ENCODE measurements at places on chromosomes 4 and X.

DNA sequence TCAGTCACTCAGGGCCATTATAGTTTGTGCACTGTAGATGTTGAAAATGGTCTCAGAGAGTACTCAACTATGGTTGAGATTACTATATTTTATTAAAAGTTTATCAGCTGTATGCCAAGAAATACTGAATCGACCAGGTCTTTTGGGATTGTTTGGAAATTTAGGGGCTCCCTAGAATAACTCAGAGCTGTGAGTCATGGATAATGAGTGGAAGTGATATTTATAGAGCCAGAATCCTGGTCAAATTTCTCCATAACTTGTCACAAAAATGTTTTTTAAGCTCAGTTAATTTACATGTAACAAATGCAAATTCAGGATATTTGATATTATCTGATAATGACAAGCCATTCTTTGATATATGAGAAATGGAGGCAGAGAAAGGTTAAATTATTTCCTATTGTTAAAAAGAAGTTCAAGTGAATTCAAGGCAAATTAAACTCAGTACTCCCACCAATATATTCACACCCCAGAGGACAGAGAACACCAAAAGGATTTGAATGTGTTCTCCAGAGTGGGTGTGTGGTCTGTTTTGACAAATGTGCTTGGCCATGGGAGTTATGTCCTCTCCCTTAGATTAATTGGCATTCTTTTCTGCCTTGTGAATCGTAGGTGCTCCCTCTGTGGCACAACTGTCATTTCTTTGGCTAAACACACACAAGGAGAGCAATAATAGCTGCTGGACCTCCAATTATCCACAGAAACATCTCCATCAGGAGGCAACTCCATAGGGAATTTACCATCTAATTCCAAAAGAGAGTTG lies 37.7 kb downstream of the ARHGAP24 start:
- DNase-seq: no peak

DNA sequence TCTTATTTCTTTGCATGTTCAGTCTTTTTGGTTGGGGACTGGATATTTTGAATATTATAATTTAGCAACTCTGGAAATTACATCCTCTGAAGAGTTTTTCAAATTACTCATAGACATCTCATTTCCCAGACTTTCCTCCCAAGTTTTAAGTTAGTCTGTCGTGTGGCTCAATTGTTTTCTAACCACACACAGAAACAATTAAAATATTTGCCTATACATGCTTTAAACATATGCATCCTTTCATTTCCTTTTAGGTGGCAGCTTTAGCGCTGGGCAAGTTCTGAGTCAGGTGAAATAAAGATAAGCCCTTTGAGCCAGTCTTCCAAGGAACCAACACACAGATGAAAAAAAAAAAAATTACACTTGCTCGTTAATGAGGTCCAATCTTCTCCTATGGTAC lies 307.0 kb upstream of the SPOCK3 start:
- DNase-seq: no peak

- no peak for DNase-seq
Measured at GRCh38 chrX:96705905-96706304, 21.3 kb downstream of the DIAPH2 start.

DNA sequence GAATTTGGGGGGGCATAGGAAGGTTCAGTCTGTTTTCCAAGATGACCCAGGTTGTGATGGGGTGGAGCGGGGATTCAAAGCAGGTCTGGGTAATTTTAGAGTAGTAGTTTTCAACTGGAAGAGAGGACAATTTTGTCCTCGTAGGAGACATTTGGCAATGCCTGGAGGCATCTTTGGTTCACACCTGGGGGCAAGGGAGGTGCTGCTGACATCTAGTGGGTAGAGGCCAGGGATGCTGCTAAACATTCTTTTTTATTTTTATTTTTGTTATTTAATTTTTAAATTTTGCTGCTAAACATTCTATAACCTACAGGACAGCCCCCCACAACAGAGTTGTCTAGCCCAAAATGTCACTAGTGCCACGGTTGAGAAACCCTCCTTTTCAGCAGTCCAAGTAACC lies 1.9 kb downstream of the RAB9A start:
- DNase-seq: no peak

DNA sequence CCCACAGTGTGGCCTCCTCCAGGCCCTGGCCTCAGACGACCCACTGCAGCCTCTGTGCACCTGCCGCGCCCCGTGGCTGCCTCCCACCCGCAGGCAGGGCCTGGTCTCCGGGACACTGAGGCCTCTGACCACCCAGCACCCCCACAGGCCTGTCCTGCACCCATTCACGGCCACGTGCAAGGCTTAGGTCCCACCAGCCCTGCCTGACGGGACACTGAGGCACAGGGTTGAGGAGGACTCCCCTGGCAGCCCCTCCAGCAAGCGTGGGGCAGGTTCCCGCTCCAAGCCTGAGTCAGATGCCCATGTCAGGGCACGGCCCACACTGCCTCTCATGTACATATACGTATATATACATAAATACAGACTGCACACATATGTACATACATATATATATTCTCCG lies 23.5 kb downstream of the NELFA start:
- no peak for DNase-seq

DNA sequence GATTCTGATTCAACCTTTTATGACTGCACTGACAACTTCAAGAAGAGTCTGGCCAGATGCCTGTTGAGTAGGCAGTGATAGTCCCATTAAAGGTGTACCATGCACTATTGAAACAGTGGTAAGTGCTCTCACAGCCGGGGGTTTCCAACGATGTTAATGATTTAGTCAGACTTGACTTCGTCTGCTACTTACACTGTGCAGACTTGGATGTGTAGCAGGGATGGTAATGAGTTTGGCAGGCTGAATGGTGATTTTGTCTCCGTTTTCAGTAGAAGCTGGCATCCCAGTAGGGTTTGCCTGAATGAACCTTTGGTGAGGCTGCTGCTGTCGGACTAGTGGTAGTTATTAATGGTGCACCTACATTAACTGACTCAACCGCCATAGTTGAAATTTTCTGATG lies 52.0 kb upstream of the TMSB15B start:
- no peak for DNase-seq

- DNase-seq: no peak
Measured at GRCh38 chr4:56128213-56128612, 179.5 kb downstream of the CEP135 start.

- DNase-seq: no peak
Measured at GRCh38 chr4:6354119-6354518, 84.5 kb downstream of the WFS1 start.

DNA sequence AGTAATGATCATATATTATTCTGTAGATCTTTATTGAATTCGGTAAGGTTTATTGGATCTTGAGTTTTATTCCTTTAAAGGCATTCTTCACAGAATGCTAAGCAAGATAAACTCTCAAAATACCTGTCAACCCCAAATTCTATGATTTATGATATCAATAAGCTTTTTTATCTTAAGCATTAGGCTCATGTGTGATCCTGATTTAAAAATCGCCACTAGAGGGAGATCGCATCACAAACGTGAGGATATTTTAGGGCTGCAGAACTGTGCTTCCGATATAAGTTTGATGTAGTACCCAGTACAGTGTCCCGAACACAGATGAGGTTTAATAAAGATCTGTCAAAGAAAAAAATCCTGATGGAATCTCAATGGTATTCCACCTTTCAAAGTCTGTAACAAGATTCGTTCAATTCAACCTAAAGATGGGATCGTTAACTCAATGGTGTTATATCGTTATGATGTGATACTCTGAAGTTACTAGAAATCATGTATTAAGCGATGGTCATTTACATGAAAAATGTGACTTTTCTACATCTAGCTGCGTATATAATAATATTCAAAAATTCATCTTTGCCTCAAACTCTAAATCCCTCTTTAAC lies 169.0 kb downstream of the CORIN start:
- no peak for DNase-seq

- no peak for DNase-seq
Measured at GRCh38 chrX:129761596-129761995, 18.2 kb upstream of the SASH3 start.
